ENCODE measurements at places on chromosomes 6 and 20. TPM values are rescaled to one million over a fixed set of nuclear protein-coding genes. Genes with fewer than 3 reads are reported as not detected.

GRCh38 chr6:134339216-134339615 is 21.3 kb upstream of the SGK1 start:
- DNase-seq = no peak

GRCh38 chr20:36298061-36298460 is 8.1 kb upstream of the DLGAP4 start:
- DNase-seq = no peak
- H3K36me3 ChIP-seq = no peaks in the 10 kb centered on the region
- H3K4me1 ChIP-seq = no peaks in the 10 kb centered on the region
- H3K27ac ChIP-seq = no peak overlapping the region
- no peaks in the 10 kb centered on the region for H3K27me3 ChIP-seq

GRCh38 chr20:51085769-51086168 is 62.9 kb upstream of the KCNG1 start:
- no peak overlapping the region for H3K4me3 ChIP-seq
- H3K27ac ChIP-seq = no peak overlapping the region
- DNase-seq = no peak
- no peaks in the 10 kb centered on the region for H3K4me1 ChIP-seq
- H3K27me3 ChIP-seq = no peaks in the 10 kb centered on the region

DNA sequence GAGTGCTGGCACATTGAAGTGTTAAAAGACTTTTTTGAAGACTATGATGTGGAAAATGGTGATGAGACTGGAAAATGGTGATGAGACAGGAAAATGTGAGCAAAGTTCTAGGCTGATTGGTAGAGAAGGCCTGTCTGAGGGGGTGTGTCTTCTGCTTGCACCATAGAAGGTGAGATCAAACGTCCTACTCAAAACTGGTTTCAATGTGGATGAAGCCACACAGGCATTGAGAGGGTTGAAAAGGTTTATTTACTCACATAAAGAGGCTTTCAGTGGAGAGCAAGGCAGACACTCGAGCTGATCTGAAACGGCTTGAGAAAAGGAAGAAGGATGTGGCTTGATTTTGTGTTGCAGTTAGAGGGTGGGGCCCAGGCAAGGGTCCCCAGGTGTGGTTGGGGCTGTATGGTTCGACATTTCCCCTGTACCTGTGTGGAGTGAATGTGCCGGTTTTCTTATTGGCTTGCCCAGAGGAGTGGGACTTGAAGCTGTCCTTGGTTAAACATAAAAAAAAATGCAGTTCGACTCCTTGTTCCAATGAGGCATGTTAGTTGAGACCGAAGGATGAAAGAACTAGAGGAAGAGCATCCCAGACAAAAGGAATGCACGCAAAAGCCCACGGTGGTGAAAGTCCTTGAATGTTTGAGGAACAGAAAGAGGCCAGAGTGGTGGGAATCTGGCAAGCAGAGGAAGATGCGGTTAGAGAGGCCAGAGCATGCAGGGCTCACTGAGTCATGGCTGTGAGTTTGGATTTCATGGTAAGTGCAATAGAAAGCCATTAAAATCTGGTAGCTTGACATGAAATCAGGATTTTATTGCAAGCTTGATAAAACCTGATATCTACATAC is 172.3 kb downstream of the EPM2A start:
- H3K27me3 ChIP-seq = no peaks in the 10 kb centered on the region
- H3K4me1 ChIP-seq = no peaks in the 10 kb centered on the region
- H3K36me3 ChIP-seq = no peaks in the 10 kb centered on the region
- no peak overlapping the region for H3K4me3 ChIP-seq
- H3K27ac ChIP-seq = no peak overlapping the region

WFDC12 gene
- total RNA-seq = not detected

DNA sequence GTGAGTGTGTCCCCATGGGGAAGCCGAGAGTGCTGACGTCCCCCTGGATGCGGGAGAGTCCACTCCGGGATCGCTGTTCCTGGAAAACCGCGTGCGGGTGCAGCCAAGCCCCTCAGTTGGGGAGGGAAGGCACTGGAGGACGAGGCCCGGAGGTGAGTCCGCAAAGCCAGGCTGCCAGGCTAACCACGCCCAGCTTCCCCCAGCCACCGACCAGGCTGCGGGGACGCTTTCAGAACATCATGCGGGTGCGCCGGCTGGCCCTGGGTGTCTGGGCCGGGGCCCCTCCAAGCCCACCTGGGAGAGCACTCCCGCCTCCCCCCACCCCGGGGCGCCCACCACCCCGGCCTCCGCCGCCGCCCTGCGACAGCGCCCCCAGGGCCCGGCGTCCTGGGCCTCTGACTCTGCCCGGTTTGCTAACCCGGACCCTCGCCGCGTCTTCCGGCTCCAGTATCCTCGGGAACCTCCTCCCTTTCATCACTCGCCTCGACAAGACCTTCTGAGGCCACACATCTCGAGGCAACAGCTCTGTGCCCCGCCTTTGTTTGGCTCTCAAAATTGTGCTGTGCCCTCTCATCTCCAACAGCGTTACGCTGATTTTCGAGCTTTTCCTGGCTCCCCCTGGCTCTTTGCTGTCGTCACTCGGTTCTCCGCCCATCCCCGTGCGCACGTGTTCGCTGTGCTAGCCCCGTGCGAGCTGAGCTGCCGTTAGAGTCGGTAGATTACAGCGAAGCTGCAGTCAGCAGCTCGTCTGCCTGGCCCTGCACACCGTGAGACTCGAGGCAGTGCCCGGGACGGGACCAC is 47.1 kb upstream of the ENTPD6 start:
- H3K4me1 ChIP-seq = peaks cover 5% of the 10 kb centered on the region
- H3K36me3 ChIP-seq = no peaks in the 10 kb centered on the region
- H3K4me3 ChIP-seq = peak overlapping the region; percentile 66
- no peak overlapping the region for H3K27ac ChIP-seq

EFCAB8 gene
- total RNA-seq = 2.9 TPM
